CD4-positive, alpha-beta T cell treated with Interleukin-15 for 4 hours (primary cell): ENCODE measurements at places on chromosomes 1 and 21.

GRCh38 chr1:53047737-53048736 lies 14.0 kb upstream of the PODN start:
- DNase-seq = no peak

GRCh38 chr1:155193275-155193990 lies 14.3 kb downstream of the THBS3 start:
- DNase-seq = peak; percentile 74

- DNase-seq = no peak
Observed at GRCh38 chr1:177053648-177054047, 110.9 kb downstream of the ASTN1 start.

DNA sequence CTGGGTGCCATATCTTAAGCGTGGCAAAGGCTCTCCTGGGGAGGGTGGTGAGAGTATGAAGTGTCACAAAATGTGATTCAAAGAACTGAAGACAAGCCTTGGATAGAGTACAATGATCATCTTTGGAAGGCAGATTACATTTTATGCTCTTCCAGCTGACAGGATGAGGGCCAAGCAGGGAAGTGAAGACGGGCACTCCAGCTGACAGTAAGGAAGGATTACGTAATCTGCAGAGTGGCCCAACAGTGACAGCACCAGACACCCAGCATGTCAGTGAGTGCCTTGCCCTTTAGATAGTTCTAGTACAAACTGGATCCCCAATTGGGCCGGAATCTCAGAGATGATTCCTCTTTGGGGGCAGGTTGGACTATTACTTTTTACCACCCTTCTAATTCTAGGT lies 52.7 kb downstream of the UBE2T start:
- DNase-seq = no peak

DNA sequence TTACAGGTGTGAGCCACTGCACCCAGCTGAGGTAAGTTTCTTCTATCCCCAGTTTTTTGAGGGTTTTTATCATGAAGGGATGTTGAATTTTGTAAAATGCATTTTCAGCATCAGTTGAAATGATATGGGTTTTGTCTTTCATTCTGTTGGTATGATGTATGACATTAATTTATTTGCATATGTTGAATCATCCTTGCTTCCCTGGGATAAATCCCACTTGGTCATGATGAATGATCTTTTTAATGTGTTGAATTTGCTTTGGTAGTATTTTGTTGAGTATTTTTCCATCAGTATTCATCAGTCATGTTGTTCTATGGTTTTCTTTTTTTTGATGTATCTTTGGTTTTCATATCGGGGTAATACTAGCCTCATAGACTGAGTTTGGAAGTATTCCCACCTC lies 141.0 kb downstream of the RPS6KC1 start:
- no peak for DNase-seq

DNA sequence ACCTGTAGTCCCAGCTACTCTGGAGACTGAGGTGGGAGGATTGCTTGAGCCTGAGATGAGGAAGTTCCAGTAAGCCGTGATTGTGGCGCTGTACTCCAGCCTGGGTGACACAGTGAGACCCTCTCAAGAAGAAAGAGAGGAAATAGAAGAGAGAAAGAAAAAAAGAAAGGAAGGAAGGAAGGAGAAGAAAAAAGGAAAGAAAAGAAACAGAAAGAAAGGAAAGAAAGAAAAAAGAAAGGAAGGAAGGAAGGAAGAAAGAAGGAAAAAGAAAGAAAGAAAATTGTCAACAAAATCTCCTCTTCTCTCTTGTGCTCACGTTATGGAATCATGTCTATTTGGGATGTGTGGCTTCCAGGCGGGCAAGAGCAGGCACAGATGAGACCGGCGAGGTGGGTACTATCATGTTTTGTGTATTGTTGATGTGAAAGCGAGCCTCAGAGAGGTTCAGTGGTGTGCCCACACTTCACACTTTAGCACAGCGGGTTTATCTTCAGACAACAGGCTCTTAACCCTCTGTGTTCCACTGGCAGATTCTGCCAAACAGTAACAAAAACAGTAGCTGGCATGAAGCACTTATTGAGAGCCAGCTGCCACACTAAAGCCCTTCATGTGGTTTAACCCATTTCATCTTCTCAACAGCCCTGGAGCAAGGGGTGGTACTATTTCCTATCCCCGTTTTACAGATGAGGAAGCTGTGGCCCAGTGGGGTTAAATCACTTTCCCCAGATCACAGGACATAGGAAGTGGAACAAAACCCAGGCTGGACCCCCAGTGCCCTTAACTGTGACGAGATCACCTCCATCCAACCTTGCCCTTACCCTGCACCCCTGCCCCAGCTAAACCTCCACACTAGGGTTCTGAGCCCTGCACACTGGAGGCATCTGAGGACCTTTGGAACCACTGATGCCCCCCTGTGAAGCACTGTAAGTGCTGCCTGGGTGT lies 94.7 kb upstream of the TARDBP start:
- DNase-seq = peak; percentile 6

GRCh38 chr1:116360429-116361173 lies 12.4 kb upstream of the ATP1A1 start:
- peak; percentile 57 for DNase-seq

- no peak for DNase-seq
Observed at GRCh38 chr1:30511991-30512913, 211.1 kb downstream of the MATN1 start.

DNA sequence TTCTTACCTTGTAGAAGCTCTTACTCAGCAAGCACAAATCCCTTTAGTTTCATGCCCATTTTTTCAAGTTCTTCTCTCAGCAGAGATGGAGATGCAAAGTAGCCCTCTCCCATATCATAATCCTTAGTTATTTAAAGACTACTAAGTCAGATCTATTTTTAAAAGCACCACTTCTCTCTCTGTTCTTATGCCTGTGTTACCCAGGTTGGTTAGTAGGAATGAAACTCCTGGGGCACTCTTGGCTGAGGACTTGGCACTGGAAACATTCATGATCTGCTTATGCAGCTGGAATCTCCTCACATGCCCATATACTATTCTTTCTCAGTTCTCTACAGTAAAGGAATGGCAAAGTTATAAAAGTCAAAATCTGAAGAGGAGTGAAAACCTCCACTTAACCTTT lies 51.9 kb upstream of the PPP2R5A start:
- DNase-seq = no peak

- no peak for DNase-seq
Observed at GRCh38 chr1:240414237-240414636, 197.7 kb downstream of the GREM2 start.

- DNase-seq = no peak
Observed at GRCh38 chr1:12541274-12542137, 76.5 kb downstream of the DHRS3 start.
